ENCODE measurements at places on chromosomes 5 and 9. TPM values are rescaled to one million over a fixed set of nuclear protein-coding genes. Genes with fewer than 3 reads are reported as not detected.
A peak's percentile ranks its signal among the peaks of the same experiment; 100 is the strongest.

- H3K27ac ChIP-seq, result peak overlapping the region; percentile 87
- H3K27me3 ChIP-seq, result no peaks in the 10 kb centered on the region
- H3K36me3 ChIP-seq, result peaks cover 6% of the 10 kb centered on the region
- H3K4me1 ChIP-seq, result peaks cover 87% of the 10 kb centered on the region
- no peak for DNase-seq
- peak overlapping the region; percentile 59 for H3K4me3 ChIP-seq
These were observed 28.2 kb downstream of the LPCAT1 start for GRCh38 chr5:1495525-1495897.

SPINK13 gene
- total RNA-seq, result not detected

OTP gene
- total RNA-seq, result 8.4 TPM

- no peaks in the 10 kb centered on the region for H3K4me1 ChIP-seq
- H3K36me3 ChIP-seq, result no peaks in the 10 kb centered on the region
- H3K27ac ChIP-seq, result no peak overlapping the region
- no peak overlapping the region for H3K4me3 ChIP-seq
These were observed 97.3 kb downstream of the ANKRD18A start for GRCh38 chr9:38523121-38523520.

DNA sequence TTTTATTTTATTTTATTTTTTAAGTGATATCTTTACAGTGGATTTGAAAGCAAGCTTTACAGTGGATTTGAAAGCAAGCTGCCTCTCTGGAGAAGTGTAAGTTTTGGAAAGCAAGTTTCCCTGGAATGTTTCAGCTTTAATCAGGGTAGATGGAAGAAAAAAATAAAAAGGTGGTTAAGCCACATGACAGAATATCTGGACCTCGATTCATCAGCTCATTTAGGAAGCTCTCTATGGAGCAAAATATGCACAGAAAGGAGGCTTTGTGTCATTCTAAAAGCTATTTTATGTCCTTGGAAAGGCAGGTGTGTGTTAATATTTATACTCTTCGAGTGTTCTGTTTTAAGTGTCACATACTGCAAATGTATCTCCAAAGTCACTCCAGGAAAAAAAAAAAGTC lies 409.2 kb upstream of the KLF4 start:
- H3K27ac ChIP-seq, result no peak overlapping the region
- H3K4me1 ChIP-seq, result no peaks in the 10 kb centered on the region
- no peak overlapping the region for H3K4me3 ChIP-seq
- H3K36me3 ChIP-seq, result no peaks in the 10 kb centered on the region
- no peak for DNase-seq

TAS2R1 gene
- total RNA-seq, result not detected

DNA sequence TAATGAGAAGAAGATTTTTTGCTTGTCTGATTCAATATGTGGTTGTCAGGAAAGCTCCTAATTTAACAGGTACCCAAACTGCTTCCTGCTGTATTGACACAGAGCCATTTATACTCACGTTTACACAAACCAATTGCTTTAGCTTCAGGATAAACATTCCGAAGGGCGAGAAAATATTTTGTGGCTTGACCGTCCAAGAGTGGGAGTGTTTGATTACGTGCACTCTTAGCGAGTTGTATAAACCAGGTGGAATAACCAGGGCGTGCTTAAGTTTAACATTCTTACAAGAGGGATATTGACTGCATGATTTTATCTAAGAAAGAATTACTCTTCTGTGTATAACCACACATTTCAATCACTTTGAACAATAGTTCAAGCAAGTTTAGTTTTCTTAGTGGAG lies 278.7 kb upstream of the TYRP1 start:
- no peak overlapping the region for H3K4me3 ChIP-seq
- H3K4me1 ChIP-seq, result no peaks in the 10 kb centered on the region
- no peak overlapping the region for H3K27ac ChIP-seq
- no peaks in the 10 kb centered on the region for H3K36me3 ChIP-seq

GRCh38 chr9:21751998-21752397 lies 50.4 kb upstream of the MTAP start:
- no peak overlapping the region for H3K27ac ChIP-seq
- no peak for DNase-seq
- no peak overlapping the region for H3K4me3 ChIP-seq
- H3K27me3 ChIP-seq, result peaks cover 4% of the 10 kb centered on the region
